ENCODE measurements at places on chromosomes 16 and 17.

- peak; percentile 85 for DNase-seq
These were observed 46.5 kb upstream of the CPNE2 start for GRCh38 chr16:57045694-57046381.

DNA sequence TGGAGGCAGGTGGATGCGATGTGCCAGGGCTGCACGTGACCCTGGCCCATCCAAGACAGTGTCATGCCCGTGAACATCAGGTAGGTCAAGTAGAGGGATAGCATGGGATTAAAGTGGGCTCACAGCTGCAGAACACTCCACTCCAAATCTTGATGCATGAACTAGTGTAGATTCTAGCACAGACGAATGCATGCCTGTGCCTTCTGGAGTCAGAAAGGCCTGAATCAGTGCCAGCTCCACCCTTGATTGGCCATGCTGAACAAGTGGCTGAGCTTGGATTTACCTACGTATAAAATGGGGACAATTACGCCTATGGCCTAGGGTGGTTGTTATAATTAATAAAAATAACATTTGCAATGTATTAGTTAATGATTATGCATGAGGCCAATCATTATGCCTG lies 10.6 kb downstream of the IRX3 start:
- DNase-seq: no peak

GRCh38 chr17:49288388-49288787 lies 57.8 kb upstream of the PHOSPHO1 start:
- DNase-seq: no peak

DNA sequence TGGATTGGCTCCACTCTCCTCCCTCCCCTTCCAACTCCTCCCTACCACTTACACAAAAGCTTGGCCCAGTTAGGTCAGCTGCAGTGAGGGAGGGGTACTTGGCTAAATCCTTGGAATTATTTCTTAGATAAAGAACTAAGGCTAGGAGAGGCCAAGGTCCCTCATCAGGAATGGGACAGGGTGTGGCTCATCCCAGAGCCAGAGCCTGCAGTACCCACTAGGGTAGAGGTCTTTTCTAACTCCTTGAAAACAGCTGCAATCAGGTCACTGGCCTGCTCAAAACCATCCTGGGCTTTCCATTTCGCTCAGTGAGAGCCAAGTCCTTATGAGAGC lies 1.9 kb upstream of the SLC46A1 start:
- DNase-seq: peak; percentile 71

DNA sequence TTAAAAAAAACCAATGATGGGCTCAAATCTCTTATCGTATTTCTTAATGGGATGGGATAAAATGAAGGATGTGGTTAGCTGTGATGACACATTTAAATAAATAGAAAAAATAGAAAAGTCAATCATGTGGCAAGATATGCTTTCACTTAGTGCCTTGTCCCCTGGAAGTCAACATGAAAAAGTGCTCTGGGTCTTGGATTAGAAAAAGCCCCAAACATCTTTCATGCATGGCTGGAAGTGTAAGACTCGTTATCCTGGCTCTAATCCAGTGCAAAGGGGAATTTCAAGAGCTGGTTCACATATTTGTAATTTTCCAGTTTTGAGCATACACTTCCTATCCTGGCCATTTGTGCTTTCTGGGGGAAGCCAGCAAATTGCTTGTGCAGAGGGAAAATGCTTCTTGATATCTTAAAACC lies 160.9 kb downstream of the MAP2K6 start:
- no peak for DNase-seq

DNA sequence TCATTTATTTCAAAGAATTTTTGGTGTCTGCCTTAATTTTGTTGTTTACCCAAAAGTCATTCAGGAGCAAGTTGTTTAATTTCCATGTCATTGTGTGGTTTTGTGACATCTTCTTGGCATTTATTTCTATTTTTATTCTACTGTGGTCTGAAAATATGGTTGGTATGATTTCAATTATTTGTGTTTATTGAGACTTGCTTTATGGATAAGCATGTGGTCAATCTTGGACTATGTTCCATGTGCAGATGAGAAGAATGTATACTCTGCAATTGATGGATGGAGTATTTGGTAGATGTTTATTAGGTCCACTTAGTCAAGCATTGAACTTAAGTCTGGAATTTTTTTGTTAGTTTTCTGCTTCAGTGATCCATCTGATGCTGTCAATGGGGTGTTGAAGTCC lies 383.0 kb downstream of the PMP22 start:
- DNase-seq: no peak

- DNase-seq: no peak
These were observed 10.9 kb upstream of the HEXD start for GRCh38 chr17:82407255-82407654.

DNA sequence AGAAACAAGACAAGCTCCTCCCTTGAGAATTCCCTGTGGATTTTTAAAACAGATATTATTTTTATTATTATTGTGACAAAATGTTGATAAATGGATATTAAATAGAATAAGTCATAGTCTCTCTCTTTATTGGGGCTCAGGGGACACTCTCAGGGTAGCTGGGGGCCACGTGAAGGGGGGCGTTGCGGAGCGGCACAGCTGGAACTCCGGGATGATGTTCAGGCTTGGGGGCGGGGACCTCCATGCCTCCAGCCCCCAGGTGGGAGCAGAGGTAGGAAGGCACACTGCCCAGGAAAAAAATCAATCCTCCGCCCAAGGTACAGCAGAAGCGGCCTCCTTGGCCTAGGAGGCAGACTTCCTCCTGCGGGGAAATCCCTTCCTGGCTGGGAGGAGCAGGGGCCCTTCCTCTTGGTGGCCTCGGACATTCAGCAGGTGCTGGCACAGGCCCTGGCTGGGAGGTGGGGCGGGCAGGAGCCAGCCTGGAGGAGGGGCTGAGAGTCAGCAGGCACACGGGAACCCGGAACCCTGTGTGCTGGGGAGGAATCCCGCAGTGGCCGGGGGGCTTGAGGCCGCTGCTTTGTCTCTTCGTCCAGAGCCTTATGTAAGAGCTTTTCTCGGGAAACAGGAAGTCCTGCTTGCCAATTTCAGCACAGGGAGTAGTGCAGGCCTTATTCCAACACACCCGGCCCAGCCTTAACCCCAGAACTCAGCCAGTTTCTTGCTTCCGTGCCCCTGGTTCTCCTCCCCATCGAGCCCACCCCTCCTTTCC lies 591 bp upstream of the TNFSF13 start:
- DNase-seq: peak; percentile 77

DNA sequence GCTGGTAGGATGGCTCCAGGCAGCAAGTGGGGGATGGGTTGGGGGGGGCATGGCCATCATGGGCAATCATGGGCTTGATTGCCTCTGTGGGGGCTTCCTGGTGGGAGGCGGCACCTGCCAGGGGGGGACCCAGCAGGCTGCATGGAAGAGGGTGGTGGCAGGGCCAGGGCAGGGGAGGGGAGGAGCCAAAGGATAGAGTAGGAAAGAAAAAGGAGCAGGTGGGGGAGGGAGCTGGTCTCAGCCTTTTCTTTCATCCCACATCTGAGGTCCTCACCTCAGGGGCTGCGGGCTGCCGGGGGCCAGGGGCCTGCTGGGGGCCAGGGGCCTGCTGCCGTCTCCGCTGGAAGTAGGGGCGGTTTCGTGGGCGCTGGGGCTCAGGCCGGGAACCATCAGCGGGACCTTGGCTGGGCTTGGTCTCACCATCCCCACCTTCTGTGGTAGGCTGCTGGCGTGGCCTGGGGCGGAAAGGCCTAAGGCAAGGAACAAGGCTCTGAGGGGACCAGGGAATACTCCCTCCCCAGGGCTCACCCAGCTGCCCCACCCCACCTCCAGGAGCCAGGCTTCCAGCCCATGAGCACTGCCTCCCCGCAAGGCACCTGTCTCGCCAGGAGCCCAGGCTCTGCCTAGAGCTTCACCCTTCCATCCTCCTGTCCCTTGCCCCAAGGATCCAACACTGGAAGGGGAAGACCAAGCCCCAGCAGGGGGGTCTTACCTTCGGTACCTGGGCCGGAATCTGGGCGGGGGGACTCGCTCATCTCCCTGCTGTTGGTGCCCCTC lies 5.0 kb downstream of the YBX2 start:
- peak; percentile 27 for DNase-seq

DNA sequence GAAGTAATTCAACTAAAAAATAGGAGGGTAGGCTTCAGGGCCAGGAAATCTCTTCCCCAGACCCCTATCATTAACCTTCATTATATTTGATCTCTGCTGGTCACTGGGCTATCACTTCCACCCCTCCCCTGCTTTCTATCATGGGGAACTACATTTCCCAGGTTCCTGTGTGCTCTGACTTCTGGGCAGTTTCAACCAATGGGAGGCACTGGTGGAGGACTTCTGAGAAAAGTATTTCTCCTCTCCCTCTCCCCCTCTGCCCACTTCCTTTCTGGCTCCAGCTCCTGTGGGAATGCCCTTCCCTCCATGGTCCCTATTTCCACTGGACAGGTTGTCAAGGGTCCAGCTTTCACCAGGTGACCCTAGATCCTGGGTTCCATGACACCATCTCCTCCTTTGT lies 364.4 kb downstream of the C16orf95 start:
- no peak for DNase-seq

GRCh38 chr17:36066365-36066985 lies 2.4 kb downstream of the CCL18 start:
- DNase-seq: no peak

DNA sequence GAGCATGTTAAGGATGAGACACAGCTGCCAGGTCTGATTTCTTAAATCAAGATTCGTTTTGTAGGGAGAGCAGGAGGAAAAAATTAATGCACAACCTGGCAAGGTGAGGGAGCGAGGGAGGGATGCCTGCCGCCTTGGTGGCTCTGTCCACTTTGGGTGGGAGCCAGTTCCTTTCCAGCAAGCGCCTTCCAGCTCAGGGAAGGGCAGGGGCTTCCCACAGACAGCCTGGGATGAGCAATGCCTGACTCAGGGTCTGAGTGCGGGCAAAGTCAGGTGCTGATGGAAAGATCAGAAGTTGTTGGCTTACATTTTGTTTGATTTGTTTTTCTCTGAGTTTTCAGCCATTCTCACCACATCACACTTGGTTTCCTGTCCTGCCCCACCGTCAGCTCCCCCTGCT lies 220.7 kb downstream of the ENGASE start:
- no peak for DNase-seq

GRCh38 chr17:70752966-70753467 lies 583.7 kb downstream of the KCNJ2 start:
- DNase-seq: peak; percentile 26

DNA sequence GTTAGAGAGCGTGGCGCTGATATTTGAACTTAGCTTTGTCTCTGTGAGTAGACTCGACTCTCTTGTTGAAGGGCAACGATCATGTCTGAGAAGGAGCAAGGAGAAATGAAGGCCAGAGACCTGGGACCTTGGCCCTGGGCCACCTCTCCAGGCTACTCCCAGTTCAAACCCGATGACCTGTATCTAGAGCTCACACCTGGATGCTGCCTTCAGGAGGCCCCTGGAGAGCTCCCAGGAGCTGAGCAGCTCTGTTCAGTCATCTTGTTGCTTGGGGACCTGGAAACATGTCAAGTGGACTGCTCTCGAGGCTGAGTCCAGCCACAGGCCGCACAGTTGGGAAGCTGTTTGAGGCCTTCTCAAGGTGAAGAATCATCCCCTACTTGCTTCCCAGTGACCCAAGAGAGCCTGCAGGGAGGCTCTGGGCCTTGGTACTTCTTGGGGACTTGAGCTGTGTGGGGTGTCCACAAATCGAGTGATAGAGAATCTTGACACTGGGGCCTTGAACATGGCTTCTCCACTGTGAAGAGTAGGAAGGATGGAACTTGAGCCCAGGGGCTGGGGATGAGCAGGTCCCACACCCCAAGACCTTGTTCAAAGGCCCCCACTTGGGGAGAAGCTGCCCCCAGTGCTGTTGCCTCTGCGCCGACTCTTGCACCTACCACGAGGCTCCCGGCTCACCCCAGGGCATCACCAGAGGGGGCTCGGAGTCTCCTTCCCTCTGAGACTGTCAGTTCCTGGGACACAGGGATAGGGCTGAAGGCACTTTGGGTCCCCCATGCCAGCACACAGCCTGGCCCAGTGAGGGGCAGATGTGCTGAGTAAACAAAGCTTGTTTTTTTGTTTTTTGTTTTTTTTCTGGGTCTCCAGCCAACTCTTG lies 112.1 kb downstream of the IRX5 start:
- DNase-seq: no peak

GRCh38 chr17:78872486-78872885 lies 30.5 kb downstream of the CEP295NL start:
- DNase-seq: no peak

DNA sequence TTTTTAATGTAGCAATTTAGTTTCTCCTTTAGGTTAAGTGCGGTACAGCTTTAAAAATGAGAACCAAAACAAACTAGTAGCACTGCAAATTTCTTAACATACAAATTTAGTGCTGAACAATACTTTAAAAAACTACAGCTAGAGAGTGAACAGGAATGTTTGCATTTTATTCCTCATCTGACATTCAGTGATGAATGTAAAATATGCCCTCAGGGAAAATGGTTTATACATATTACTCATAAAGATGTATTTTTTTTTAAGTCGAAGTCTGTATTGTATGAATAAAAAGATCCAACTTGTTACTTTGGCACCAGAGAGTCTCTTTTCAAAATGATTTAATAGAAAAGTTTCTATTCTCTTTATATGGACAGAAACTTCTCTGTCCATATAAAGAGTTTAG lies 96.8 kb downstream of the BRIP1 start:
- DNase-seq: no peak

GRCh38 chr16:53922807-53923571 lies 219.0 kb downstream of the FTO start:
- no peak for DNase-seq

DNA sequence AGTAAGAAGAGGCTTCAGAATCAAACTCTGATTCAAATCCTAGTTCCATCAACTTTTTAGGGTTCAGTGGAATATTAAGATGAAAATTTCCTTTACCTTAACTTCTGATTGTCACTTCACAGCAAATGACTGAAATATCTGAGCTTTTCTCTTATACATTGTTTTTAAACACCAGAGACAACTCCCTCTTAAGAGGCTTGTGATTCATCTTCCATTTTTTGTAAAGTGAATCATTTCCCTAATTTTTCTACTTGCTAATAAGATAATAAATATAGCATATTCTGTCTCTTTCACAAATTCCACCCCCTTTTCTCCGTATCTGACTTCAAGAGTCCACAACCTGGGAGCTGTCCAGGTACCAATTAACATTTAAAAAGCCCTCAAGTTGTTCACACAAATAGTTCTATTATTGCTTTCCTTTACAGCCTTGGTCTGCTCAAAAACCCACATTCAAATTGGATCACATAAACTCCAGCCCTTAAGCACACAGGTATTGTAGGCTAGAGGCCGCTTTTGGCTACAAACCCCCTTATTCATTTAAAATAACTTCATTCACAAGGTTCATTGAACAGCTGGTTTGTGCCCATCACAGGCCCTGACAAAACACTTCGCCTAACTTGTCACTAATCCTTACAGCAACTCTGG lies 14.1 kb upstream of the UTP6 start:
- DNase-seq: no peak

Data from iPS-NIHi11 (cell line).